Activated CD8-positive, alpha-beta memory T cell treated with anti-CD3 and anti-CD28 coated beads for 48 hours (primary cell): ENCODE measurements at places on chromosomes 5 and 9.

DNA sequence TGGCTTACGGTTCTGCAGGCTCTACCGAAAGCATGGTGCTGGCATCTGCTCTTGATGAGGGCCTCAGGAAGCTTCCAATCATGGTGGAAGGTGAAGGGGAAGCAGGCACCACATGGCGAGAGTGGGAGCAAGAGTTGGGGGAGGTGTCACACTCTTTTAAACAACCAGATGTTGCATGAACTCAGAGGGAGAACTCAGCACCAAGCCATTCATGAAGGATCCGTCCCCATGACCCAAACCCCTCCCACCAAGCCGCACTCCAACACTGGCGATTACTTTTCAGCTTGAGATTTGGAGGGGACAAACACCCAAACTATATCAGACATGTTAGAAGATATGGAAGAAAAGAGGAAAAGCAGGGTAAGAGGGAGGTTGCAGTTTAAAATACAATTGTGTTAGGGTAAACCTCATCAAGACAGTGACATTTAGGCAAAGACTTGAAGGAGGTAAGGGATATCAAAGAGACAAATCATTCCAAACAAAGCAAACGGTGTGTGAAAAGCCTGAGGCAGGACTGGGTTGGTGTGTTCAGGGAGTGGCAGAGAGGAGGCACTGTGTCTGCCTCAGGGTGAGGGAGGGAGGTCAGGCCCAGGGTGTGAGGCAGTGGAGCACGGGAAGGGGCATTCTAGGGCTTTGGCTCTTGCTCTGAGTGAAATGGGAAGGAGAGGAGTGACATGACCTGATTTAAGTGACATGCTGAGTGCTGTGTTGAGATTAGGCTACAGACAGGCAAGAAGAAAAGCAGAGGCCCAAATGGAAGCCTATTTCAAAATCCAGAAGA is 80.9 kb downstream of the SREK1 start:
- no peak for DNase-seq

GRCh38 chr5:96433066-96433447 is at the start of gene PCSK1:
TSS of gene PCSK1 (minus strand) at chr5:96433248. CDS start at chr5:96433042, 206 bp downstream.
- DNase-seq: no peak

- no peak for DNase-seq
Measured at GRCh38 chr5:111865356-111865755, 108.4 kb upstream of the NREP start.

GRCh38 chr5:86748538-86749105 is 130.9 kb downstream of the COX7C start:
- DNase-seq: no peak

DNA sequence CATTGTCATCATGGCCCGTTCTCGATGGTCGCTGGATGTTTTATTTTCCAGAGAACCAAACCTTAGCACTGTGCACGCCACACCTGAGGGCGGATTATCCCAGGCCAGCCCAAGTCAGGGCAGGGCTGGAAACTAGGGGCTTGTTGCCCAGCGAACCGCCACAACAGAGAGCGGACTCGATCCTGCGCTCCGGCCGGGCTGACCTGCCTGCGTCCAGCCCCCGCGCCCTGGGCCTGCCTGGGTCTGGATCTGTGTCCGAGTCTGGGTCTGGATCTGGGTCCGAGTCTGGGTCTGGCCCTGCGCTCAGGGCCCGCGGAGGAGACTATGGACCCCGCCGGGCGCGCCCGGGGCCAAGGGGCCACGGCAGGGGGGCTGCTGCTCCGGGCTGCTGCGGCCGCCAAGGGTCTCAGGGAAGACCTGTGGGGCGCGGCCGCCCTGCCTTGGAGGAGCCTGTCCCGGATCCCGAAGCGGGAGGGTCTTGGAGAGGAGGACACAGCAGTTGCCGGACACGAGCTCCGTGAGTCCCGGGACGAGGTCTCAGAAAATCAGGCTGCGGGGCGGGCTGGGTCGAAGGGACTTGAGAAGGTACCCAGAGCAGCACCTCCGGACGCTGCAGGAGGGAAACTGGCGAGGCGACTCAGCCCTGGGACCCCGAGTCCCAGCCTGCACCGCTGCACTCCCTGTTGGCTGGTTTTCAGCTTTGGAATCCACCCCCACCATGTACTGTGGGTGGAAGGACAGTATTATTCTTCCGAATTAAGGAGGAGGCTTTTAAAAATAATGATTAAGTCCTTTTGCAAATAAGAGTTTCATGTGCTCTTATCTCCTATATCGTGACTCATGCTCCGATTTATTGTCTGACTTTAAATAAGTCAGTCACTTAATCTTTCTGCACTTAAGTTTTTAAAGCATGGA is at the start of gene ANKDD1B:
Gene ANKDD1B (plus strand): TSS at position 143 of the 915 bp plus-strand sequence. CDS start 182 bp downstream, at position 325.
- no peak for DNase-seq

GRCh38 chr5:81212211-81212751 is 20.8 kb upstream of the CKMT2 start:
- DNase-seq: no peak
